ENCODE measurements at places on chromosomes 12 and 14. TPM values are rescaled to one million over a fixed set of nuclear protein-coding genes. Genes with fewer than 3 reads are reported as not detected.

ALX1 gene
- total RNA-seq = not detected

OR4K13 gene
- total RNA-seq = not detected

- DNase-seq = no peak
Observed at GRCh38 chr12:95633732-95634465, 82.6 kb upstream of the USP44 start.

- DNase-seq = no peak
Observed at GRCh38 chr12:88574278-88574677, 6.0 kb downstream of the KITLG start.

DNA sequence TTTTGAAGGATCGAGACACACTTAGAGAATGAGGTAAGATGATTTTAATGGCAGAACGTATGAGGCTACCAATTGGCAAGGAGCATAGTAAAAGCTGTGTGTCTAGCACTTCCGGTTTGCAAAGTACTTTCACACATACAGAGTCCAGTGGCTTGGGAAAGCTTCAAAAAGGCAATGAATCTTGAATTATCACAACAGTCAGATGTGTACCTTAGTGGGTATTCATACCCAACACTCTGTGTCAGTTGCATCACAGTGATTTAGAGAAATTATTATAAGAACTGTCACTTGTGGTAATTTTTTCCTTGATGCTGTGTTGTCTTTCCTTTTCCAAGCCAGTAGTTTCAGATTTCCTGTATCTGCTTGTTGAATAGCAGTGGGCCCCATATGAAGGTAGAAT lies 424.1 kb downstream of the PCNX1 start:
- DNase-seq = no peak

- no peak for DNase-seq
Observed at GRCh38 chr12:54549774-54550451, 512 bp downstream of the PDE1B start.

GRCh38 chr12:80188576-80188975 lies 89.2 kb downstream of the OTOGL start:
- DNase-seq = no peak

GRCh38 chr14:94601884-94602391 lies 10.3 kb upstream of the SERPINA3 start:
- no peak for DNase-seq
